ENCODE measurements at places on chromosomes 7 and 10. TPM values are rescaled to one million over a fixed set of nuclear protein-coding genes. Genes with fewer than 3 reads are reported as not detected.

ANKRD22 gene
- polyA plus RNA-seq, result 0.12 TPM

WNT8B gene
- polyA plus RNA-seq, result not detected

PAXIP1 gene
- 4.2 TPM for polyA plus RNA-seq

ZNF273 gene
- 1.3 TPM for polyA plus RNA-seq

ENTPD1 gene
- 4.1 TPM for polyA plus RNA-seq

AKR1C4 gene
- not detected for polyA plus RNA-seq

COL17A1 gene
- polyA plus RNA-seq, result 0.37 TPM

UBE2H gene
- polyA plus RNA-seq, result 56.4 TPM

OR2A5 gene
- polyA plus RNA-seq, result not detected

NODAL gene
- polyA plus RNA-seq, result not detected

FAM25A gene
- not detected for polyA plus RNA-seq

ZDHHC16 gene
- polyA plus RNA-seq, result 21.3 TPM

TMEM130 gene
- polyA plus RNA-seq, result not detected
